SIG-M5 (cell line): ENCODE measurements at places on chromosomes 7 and 10.

- no peak for DNase-seq
Observed at GRCh38 chr7:8762803-8763202, 329.4 kb downstream of the NXPH1 start.

GRCh38 chr10:78351283-78351682, 317.6 kb downstream of the RPS24 start:
- DNase-seq, result no peak

DNA sequence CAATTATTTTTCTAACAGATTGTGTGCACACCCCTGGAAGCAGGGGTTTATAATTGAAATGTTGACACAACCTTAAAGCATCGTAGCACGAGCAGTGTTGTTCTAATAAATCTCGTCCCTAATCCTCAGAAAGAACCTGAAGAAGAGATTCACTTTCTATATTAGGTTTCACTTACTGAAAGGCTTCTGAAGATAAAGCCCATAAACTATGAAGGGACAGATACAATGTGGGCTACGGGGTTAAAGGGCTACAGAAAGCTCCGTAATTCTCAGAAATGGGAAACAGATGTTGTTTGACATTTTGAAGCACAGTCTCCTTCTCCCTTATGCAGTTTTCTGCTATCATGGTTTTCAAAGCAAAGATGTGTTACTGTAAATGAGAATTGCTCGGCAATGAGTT, 479.6 kb downstream of the GATA3 start:
- no peak for DNase-seq

DNA sequence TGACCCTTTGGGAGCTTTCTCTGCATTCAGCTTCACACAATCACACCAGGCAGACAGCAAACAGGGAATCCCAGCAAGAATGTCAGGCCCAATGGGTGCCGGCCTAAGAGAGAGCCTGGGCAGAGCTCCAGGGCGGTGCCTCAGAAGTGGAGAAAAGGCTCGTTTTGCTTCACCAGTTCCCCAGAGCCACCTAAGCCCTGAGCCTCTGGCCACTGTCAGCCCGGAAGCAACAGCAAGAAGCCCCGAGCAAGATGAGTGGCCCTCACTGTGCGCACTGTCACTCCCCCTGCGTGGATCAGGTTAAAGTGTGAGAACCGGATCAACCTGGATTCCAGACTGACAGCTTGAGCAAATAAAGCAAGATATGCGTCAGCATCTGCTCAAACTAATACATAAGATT, 14.7 kb downstream of the CNPY1 start:
- DNase-seq, result no peak

DNA sequence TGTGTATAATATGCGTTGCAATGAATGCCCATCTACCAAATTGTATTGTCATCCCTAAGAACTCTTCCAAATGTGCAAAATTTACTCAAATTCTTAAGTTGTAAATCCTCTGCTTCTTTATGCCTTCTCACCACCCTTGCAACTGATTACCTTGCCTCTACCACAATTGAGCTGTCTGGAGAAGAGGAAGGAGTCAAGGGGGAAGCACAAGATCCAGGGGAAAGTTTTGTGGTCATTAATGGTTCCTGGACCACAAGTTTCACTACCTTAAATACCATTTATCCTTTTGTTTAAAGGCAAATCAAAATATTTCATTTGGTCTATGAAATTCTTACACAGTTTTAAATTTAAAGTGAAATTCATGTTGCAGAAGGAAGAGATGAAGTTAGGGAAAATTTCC, 16.7 kb downstream of the CRPPA start:
- peak; percentile 1 for DNase-seq

DNA sequence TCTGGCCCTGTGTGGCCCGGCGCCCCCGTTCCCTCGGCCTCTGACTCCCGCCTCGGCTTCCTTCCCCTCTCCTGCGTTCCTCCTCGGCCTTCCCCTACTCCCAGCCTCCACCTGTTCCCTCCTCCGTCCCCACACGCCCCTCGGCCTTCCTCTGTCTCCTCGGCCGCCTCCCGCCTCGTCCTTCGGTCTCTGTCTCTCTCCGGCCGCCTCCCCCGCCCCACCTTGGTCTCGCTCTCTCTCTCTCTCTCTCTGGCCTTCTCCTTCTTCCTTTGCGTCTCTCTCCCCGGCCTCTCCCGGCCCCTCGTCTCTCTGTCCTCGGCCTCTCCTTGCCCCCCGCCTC, 588 bp downstream of the GET4 start:
- no peak for DNase-seq

GRCh38 chr7:135179321-135179925, 8.9 kb upstream of the CYREN start:
- no peak for DNase-seq

- no peak for DNase-seq
Observed at GRCh38 chr7:28855538-28856217, 102.5 kb downstream of the TRIL start.

DNA sequence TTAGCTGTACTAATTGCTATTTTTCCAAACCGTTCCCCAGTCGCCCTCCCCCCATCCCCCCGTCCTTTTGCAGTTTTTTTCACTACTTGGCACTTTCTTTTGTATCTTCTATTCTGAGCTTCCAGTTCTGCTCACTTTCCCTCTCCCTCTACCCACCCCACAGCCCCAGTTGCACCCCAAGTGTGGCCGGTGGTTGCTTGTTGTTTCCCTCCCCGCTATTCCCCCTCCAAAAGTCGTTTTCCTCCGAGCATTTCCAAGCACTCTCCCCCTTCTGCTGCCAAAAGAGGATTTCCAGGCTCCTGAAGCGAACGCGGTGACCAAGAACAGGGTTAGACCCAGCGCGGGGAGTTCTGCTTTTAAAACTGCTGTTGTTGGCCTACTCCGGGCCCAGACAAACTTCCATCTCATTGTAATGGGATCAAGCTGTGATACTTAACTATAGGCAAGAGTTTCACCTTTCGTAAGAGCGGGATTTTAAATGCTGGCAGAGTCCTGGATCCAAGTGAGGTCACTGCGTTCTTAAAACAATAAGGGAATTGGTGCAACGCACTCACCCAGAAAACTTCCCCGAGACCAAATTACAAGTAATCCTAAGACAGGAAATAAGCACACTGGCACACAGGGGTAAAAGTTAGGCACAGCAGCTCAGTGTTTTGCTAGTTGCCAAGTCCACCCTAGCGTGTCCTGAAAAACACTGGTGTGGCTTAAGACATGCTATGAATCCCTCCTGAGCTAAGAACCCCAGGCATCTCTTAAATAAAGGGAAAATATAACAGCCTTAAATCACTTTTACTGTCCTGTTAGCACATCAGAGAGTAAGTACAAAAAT, 1.5 kb upstream of the RGS10 start:
- DNase-seq, result no peak

DNA sequence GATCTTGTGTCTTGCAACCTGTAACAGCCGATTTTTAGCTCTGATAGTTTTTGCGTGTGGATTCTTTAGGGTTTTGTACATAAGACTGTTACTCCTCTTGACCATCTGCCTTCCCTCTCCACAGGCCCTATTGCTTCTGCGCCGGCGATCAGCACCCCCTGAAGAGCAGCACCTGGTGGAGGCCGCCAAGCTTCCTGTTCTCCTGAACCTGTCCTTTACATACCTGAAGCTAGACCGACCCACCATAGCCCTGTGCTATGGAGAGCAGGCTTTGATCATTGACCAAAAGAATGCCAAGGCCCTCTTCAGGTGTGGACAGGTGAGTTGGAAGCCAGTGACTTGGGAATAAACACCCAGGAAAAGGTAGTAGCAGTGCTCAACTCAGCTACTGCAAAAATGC, 12.6 kb downstream of the FKBP6 start:
- no peak for DNase-seq

DNA sequence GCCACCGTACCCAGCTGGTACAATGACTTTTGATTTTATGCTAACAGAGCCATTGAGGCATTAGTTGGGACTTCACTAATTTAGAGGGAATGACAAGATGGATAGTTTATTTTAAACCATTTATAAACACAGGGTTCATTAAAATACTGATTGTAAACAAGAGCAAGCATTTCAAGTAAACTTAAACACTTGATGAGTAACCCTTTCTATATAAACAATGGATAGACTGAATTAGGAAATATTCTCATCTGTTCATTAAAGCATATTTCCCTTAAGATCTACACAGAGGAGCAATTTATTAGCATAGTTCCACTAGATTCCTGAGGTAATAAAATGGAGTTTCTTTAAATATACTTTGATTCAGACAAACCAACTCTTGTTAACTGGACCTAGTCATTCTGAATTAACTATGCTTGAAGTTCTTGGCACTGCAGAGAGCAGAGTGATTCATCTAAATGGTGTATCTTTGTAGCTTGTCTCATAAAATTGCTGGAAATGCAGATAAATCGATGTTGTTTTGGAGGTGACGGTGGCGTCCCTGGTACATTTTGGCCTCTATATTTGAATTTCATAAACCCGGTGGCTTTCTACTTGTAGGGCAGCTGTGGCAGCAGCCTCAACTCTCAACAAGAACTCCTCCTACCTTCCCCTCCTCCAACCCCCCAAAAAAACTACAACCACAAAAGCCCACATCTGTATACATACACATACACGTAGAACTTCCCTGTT, 15.4 kb upstream of the VDAC2 start:
- DNase-seq, result no peak

GRCh38 chr10:97515271-97515978, 16.7 kb downstream of the UBTD1 start:
- DNase-seq, result no peak

DNA sequence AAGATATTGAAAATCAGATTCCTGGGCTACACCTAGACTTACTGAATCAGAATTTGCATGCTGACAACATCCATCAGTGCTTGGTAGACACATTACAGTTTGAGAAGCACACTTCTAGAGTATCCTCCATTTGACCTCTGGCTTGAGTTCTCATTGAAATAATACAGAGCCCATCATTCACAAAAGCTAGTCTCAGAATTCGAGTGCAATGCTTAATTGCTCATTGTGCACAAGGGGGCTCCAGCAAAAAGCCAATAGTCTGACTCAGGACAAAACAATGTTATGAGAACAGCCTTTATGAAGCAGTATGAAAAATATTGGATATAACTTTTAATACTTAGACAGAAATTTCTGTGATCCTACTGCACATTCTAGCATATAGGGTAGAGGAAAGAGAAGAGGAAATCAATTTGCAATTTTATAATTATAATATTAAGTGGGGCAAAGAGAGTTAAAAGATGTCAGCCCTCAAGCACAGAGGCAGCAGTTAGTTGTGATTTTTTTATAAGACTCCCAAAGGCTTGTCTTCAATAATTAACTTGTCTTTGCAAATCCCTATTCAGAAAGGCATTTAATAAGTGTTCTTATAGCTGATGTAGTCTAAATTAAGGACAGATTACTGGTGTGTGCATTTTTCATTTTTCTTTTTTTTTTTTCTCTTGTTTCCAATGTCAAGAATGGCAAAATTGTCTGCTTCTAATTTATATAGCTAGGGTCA, 105.8 kb upstream of the ANK3 start:
- no peak for DNase-seq

DNA sequence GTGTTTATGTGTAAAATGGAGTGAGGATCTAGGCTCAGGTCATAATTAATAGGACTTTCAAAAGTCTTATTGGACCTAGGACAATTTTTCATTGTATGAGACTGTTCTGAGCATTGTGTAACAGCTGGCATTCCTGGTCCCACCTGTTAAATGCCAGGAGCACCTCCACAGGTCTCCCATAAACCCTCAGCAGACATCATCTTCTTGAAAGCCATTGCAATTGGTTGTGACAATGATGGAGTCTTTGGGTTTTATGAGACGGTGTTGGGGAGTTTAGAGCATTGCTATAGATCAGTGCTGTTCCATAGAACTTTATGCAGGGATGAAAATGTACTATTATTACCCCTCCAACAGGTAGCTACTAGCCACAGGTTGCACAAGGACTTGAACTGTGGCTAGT, 108.9 kb downstream of the ORC5 start:
- no peak for DNase-seq

GRCh38 chr10:120279196-120279595, 177.8 kb upstream of the PLPP4 start:
- DNase-seq, result no peak

- DNase-seq, result no peak
Observed at GRCh38 chr10:2986391-2986801, 81.0 kb upstream of the PFKP start.

- no peak for DNase-seq
Observed at GRCh38 chr10:118447478-118448270, 105.5 kb upstream of the FAM204A start.

DNA sequence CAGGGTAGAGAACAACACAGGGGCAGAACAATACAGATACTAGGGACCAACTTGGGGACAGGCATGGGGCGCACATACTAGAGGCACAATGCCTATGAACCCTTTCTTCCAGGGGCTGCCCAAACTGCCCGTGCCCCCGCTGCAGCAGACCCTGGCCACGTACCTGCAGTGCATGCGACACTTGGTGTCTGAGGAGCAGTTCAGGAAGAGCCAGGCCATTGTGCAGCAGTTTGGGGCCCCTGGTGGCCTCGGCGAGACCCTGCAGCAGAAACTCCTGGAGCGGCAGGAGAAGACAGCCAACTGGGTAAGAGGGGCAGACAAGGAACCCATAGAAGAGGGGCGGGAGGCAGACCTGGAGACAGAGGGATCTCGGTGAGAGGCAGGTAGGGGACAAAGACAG, 5.8 kb downstream of the CHAT start:
- DNase-seq, result no peak

GRCh38 chr10:110209926-110210673, 2.7 kb downstream of the MXI1 start:
- DNase-seq, result no peak

DNA sequence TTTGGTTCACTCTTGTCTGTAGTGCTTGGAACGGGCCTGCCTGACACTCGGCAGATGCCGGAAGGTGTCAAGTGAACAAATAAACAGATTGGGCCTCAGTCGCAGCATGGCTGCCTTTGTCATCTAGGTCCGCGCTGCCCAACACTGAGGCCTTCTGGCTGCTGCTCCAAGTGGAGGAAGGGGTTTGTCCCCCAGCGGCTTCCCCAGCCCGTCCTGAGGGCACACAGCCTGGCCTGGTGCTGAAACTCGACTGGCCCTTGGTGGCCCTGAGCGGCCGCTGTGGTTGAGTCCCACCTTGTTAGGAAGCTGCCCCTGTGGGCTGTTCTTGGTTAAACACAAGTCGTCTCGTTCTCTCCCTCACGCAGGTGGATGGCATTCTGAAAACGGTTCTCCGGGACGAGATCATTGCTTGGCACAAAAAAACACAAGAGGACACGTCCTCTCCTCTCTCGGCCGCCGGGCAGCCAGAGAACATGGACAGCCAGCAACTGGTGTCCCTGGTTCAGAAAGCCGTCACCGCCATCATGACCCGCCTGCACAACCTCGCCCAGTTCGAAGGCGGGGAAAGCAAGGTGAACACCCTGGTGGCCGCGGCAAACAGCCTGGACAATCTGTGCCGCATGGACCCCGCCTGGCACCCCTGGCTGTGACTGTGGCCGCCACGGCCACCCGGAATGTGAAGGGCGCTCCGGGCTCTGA, 132.1 kb downstream of the SMURF1 start:
- DNase-seq, result no peak

GRCh38 chr10:69492746-69493462, 41.6 kb downstream of the TSPAN15 start:
- DNase-seq, result no peak

GRCh38 chr10:14356921-14357320, 26.2 kb upstream of the FRMD4A start:
- DNase-seq, result no peak

DNA sequence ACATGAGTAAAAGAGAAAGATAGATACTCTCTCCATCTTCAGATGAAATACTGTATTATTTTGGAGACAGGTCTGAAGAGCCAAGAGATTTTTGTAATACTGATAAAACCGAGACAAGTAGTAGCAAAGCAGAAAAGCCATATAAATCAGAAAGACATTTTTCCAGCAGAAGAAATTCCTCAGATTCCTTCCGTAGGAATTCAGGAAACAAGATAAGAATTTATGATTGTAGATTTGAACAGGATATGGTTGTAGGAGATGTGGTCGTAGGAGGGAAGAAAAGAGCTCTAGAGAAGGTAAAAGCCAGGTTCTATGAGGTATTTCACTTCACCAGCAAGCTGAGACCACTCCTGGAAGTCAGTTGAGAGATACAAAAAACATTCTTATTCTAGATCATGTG, 17.6 kb upstream of the AASS start:
- no peak for DNase-seq
